Liver (tissue), 10 donors: ENCODE measurements at places on chromosomes 4 and X. TPM values are rescaled to one million over a fixed set of nuclear protein-coding genes. Genes with fewer than 3 reads are reported as not detected.

The GABRG1 gene
- polyA plus RNA-seq, result not detected

The SPP1 gene
- 10.5 TPM for polyA plus RNA-seq

The KCNE5 gene
- not detected for polyA plus RNA-seq

The PDE6B gene
- 0.28 TPM for polyA plus RNA-seq

The CTPS2 gene
- 3.9 TPM for polyA plus RNA-seq

The TKTL2 gene
- polyA plus RNA-seq, result not detected

The FMR1NB gene
- polyA plus RNA-seq, result not detected

The SLC10A7 gene
- 5.4 TPM for polyA plus RNA-seq

GRCh38 chrX:19446397-19446796 is 68.9 kb downstream of the MAP3K15 start:
- no peak overlapping the region for H3K27ac ChIP-seq
- no peaks in the 10 kb centered on the region for H3K36me3 ChIP-seq
- no peak overlapping the region for H3K4me3 ChIP-seq

- no peak overlapping the region for H3K4me3 ChIP-seq
- H3K4me1 ChIP-seq, result peaks cover 8% of the 10 kb centered on the region
- H3K27me3 ChIP-seq, result no peaks in the 10 kb centered on the region
- no peaks in the 10 kb centered on the region for H3K36me3 ChIP-seq
- no peak overlapping the region for H3K27ac ChIP-seq
Observed at GRCh38 chr4:150773729-150774449, 191.9 kb downstream of the MAB21L2 start.

DNA sequence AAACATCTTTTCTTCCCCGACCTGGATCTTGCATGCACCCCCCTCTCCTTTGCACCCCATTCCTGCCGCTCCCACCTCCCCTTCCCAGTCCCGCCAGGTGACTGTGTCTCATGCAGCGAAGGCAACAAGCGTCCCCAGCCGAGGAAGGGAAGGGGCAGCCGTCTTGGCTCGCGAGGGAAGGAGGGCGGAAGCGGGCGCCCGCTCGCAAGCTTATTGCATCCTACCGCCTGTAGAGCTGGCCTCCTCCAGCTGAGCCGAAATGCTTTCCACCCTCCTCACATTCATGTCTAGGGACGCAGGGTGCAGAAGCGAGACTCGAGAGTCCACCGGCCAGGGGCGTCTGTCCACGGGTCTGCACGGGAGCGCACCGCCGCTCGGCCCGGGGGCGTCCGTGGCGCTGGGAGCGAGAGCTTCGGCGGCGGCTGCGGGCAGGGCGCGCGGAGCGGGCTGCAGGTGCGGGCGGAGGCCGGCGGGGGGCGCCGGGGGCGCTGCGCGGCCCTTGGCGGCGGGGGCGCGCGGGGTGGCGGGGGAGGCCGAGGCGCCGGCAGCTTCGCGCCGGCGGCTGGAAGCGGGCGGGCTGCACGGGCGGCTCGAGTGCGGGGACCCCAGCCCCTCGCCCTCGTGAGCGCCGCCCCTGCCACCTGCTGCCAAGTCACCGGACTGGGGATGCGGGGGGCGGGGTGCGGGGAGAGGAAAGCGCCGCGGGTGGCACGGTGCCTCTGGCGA is at the start of gene KCNIP4:
KCNIP4 (minus strand) TSS at position 426 of the 726 bp plus-strand sequence.
- no peak for DNase-seq
- no peak within 1 kb of the TSS for H3K27ac ChIP-seq
- H3K27me3 ChIP-seq, result no peaks in the 10 kb centered on the region
- no peaks in the 10 kb centered on the region for H3K36me3 ChIP-seq
- H3K4me3 ChIP-seq, result no peak within 1 kb of the TSS

- H3K27ac ChIP-seq, result no peak overlapping the region
- H3K36me3 ChIP-seq, result no peaks in the 10 kb centered on the region
- H3K27me3 ChIP-seq, result no peaks in the 10 kb centered on the region
- no peak for DNase-seq
- peaks cover 2% of the 10 kb centered on the region for H3K4me1 ChIP-seq
- H3K4me3 ChIP-seq, result no peak overlapping the region
Observed at GRCh38 chr4:77777135-77777807, 41.9 kb downstream of the CNOT6L start.

DNA sequence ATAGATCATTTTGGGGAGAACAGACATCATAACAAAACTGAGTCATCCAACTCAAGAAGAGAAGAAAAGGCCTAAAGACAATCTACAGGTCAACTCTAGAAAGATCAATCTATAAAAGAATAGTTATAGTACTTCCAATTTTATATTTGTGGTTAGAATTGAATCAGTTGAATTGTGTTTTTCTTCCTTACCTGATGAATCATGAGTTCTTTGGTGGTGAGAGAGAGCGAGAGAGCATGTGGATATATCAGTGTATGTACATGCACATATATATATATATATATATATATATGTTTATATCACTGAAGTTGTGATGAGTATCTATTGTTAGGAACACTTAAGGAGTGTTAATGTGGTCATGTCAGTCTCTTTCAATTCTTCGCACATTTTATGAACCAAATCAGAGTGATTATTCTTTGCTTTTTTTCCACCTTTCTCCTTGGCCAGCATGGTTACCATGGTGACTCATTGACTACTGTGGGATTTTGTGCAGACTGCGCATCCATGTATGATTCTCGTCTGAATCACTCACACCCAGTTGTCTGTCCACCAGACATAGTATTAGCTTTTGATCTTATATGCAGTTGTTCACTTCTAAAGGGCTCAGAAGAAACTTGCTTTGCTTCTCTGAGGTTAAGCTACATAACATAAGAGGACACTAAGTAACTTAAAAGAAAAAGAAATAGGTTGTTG is 90.4 kb upstream of the RAB40AL start:
- DNase-seq, result no peak
- no peaks in the 10 kb centered on the region for H3K4me1 ChIP-seq
- H3K4me3 ChIP-seq, result no peak overlapping the region

DNA sequence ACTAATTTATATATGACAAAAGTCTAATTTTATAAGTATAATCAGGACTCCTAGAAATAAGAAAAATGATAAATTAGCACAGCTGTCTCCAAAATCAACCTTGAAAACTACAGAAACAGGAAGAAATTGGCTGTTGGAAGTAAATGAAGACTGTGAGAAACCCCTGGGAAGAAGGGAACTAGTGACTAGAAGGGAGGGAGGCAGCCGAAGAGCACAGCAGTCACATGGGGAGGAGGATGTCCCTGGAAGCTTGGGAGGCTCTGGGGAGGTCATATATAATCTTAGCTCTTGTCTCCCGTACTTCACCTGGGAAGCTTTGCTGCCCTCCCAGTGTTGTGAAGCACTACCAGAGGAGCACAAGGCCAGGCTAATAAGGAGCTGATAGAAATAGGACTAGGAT is 8.9 kb upstream of the TMA16 start:
- no peaks in the 10 kb centered on the region for H3K36me3 ChIP-seq
- H3K4me3 ChIP-seq, result no peak overlapping the region
- H3K27ac ChIP-seq, result no peak overlapping the region
- no peaks in the 10 kb centered on the region for H3K27me3 ChIP-seq

- no peaks in the 10 kb centered on the region for H3K4me1 ChIP-seq
- DNase-seq, result no peak
- no peaks in the 10 kb centered on the region for H3K36me3 ChIP-seq
- H3K4me3 ChIP-seq, result no peak overlapping the region
- H3K27ac ChIP-seq, result no peak overlapping the region
Observed at GRCh38 chr4:187357045-187357643, 633.5 kb upstream of the FAT1 start.

- no peak overlapping the region for H3K4me3 ChIP-seq
- no peak overlapping the region for H3K27ac ChIP-seq
- H3K4me1 ChIP-seq, result no peaks in the 10 kb centered on the region
- no peaks in the 10 kb centered on the region for H3K36me3 ChIP-seq
- H3K27me3 ChIP-seq, result no peaks in the 10 kb centered on the region
Observed at GRCh38 chr4:31461421-31461820, 741.3 kb downstream of the PCDH7 start.

DNA sequence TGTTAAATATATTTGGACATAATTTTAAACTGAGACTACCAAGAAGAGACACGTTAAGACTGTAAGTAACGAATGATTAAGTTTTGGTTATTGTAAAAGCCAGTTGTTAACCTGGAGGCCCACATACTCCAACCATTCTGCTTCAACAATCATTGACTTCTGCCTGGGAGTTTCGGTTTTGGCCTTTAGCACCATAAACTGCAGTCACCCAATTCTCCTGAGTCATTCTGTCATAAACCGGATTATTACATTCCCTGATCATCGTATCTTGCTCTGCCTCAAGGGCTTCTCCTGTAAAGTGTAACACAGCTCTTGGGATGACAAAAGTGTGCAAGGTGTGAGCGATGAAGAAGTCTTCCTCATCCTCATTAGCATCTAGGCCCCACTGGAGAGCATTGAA is 46.9 kb upstream of the PABPC1L2A start:
- H3K4me1 ChIP-seq, result no peaks in the 10 kb centered on the region
- no peaks in the 10 kb centered on the region for H3K36me3 ChIP-seq
- no peak overlapping the region for H3K27ac ChIP-seq
- no peaks in the 10 kb centered on the region for H3K27me3 ChIP-seq
- no peak overlapping the region for H3K4me3 ChIP-seq

GRCh38 chrX:103347682-103348397 is 8.5 kb upstream of the TCEAL9 start:
- no peak for DNase-seq
- H3K27ac ChIP-seq, result no peak overlapping the region
- no peaks in the 10 kb centered on the region for H3K4me1 ChIP-seq
- peaks cover 9% of the 10 kb centered on the region for H3K27me3 ChIP-seq
- no peaks in the 10 kb centered on the region for H3K36me3 ChIP-seq

- H3K4me1 ChIP-seq, result peaks cover 14% of the 10 kb centered on the region
- H3K4me3 ChIP-seq, result no peak overlapping the region
- no peak overlapping the region for H3K27ac ChIP-seq
- H3K36me3 ChIP-seq, result peaks cover 18% of the 10 kb centered on the region
Observed at GRCh38 chr4:158871335-158871724, 102.5 kb downstream of the FNIP2 start.
